ENCODE measurements at places on chromosomes 2 and 18. TPM values are rescaled to one million over a fixed set of nuclear protein-coding genes. Genes with fewer than 3 reads are reported as not detected.

Gene MEP1B
- 0.18 TPM for polyA plus RNA-seq

Gene ZSWIM2
- polyA plus RNA-seq = not detected

Gene DNER
- 67.2 TPM for polyA plus RNA-seq

Gene POTEC
- 0.03 TPM for polyA plus RNA-seq

Gene ABCG5
- 0.63 TPM for polyA plus RNA-seq

Gene CHST9
- polyA plus RNA-seq = 5.3 TPM

Gene CIB4
- polyA plus RNA-seq = 0.48 TPM

Gene MATN3
- polyA plus RNA-seq = 3.7 TPM

Gene CRYBA2
- polyA plus RNA-seq = not detected

Gene RTP5
- polyA plus RNA-seq = not detected

Gene FBXO15
- 6.5 TPM for polyA plus RNA-seq
